Stimulated activated CD4-positive, alpha-beta T cell treated with anti-CD3 and anti-CD28 coated beads, Interleukin-15, amount 100 ng/mL, for 1 hour (primary cell): ENCODE measurements at places on chromosomes 5 and 9.

DNA sequence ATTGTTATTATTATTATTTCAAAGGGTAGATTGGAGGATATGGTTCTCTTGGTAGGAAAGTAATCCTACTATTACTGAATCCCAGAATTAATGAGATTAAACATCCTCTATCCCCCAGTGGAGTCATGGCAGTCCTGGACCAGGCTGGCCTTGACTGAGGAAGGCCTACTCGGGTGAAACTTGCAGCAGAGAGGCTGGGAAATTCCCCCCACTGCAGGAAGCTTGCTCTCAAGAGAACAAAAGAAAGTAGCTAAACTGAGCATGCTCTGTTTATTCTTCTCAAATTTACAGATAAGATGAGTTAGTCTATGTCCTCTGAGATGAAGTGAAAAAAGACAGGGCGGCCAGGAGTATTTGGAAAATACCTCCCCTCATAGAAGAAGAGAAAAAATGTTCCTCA, 233.9 kb upstream of the RPS23 start:
- no peak for DNase-seq

DNA sequence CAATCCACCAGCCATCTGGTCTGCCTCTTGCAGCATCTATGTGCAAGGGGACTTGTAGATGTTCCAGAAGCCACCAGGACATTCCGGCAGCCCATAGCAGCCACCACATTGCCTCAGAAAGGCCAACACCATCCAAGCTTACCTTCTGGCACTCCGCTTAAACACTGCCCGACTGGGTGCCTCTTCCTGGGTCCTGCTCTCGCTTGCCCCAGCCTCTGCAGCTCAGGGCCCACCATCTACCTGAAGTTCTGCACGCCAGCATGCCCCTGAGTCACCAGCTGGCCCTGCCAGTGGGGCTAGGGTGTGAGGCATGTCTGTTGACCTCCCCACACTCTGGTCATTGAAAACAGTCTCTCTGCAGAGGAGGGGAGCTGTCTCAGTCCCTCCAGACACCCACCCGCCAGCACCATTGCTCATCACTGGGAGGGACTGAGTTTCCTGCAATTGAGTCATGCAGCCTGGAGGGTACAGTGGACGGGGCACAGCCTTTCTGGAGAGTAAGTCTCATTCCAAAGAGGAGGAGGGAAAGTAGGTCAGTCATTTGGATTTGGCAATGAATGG, 16.9 kb upstream of the COL5A1 start:
- DNase-seq: no peak

DNA sequence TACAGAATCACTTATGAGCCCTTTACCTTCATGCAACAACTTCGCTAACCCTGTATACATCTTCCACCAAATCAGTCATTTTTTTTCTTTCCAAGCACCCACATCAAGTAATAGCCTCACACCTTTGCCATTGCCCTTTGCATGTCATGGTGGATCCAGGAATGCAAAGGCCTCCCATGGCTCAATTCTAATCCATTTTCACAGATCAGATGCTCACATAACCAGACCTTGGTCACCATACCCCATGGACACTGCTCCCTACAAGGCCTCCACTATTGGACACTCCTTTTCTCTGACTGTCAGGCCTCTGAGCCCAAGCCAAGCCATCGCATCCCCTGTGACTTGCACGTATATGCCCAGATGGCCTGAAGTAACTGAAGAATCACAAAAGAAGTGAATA, 179.5 kb downstream of the RASEF start:
- DNase-seq: no peak

DNA sequence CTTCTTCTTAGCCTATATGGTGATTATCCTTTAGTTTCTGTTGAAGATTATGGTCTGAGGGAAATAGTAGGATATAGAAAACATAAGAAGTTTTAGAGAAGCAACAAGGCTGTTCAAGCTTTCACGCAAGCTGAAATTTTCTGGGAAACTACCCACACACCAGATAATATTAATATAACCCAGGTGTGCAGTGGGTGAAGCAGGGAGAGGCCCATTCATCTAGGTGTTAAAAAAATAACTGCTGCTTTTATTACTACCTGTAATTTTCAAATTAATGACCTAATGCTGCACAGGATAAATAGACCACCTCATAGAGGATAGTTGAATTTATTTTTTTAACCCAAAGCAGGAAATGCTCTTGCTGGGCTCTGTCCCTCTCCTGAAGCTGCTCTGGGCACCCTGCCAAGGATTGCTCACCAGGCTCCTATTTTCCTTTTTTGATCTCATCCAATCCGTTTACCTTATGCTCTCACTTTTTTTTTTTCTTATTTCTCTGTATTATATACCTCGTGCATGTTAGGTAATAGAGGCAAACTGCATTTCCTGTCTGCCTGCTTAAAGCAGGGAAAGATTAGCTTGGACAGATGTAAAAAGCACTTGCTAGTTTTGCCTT, 124.3 kb upstream of the SLC12A2 start:
- DNase-seq: no peak

GRCh38 chr5:8905021-8905420, 640.9 kb downstream of the SEMA5A start:
- no peak for DNase-seq

- DNase-seq: no peak
Observed at GRCh38 chr9:91795598-91796241, 154.3 kb downstream of the ROR2 start.

DNA sequence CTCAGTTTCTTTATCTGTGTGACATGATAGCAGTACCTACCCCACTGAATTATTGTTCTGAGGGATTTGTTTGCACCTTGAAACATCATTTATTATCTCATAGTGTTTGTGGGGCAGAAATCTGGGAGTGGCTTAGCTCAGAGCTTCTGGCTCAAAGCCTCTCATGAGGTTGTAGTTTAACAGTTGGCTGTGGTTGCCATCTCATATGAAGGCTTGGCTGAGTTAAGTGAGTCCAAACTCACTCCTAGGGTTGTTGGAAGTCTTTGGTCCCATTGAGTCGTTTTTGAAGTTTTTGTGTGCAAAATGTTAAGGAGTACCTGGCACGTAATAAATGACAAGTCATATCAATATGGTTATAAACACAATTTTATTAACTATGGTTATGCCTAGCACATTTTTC, 3.6 kb upstream of the JAKMIP2 start:
- no peak for DNase-seq

DNA sequence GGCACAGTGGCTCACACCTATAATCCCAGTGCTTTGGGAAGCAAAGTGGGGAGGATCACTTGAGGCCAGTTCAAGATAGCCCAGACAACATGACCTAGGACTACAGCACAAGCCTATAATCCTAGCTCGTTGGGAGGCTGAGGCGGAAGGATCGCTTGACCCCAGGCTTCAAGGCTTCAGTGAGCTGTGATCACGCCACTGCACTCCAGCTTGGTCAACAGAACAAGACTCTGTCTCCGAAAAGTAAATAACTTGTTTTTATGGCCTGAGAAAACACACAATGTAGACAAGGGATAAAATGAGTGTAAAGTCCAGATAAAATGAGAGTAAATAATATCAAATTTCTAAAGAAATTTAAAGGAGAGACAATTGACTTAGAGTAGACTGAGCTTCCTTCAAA, 26.3 kb downstream of the SHLD3 start:
- DNase-seq: no peak

- DNase-seq: no peak
Observed at GRCh38 chr9:76644171-76644570, 120.1 kb upstream of the PCA3 start.

GRCh38 chr5:146734936-146735577, 143.5 kb downstream of the PPP2R2B start:
- DNase-seq: no peak

DNA sequence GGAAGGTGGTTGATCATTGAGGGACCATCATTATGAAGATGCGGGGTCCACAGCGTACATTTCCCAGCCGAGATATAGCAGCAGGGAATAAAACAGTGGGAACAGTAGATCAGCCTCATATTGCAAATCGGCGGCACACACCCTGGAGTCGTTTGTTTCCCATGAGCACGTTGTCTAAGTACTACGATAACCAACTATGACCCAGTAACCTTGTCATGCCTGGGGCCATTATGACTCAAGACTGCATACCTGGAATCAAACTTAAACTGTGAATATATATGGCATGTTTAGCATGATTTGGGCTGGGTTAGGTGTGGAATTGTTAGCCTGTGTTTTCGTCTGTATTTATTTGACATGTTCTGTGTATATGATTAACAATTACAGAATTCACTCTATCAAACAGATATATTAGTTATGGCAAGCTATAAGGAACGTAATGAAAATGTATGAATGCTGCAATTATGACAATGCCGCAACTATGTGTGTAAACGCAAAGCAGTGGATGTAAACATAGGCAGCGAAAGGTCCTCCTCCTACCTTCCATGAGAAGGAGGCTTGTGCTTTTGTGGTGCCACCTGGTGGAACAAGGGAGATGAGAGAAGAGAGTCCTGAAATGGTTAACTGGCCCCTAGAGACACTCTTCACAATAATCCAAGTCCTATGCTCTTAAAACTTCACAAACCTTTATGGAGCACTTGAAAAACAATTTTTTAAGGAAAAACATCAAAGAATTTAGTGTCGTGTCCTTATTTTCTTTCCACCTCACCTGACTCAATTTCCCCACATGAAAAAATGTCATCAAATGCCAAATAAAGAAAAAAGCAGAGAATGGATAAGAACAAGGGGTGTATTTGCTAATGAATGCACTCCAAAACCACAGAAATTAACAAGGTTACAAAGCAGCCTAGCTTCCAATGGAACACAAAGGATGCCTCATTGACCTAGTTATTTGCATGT, 47.1 kb downstream of the SEMA5A start:
- DNase-seq: no peak

DNA sequence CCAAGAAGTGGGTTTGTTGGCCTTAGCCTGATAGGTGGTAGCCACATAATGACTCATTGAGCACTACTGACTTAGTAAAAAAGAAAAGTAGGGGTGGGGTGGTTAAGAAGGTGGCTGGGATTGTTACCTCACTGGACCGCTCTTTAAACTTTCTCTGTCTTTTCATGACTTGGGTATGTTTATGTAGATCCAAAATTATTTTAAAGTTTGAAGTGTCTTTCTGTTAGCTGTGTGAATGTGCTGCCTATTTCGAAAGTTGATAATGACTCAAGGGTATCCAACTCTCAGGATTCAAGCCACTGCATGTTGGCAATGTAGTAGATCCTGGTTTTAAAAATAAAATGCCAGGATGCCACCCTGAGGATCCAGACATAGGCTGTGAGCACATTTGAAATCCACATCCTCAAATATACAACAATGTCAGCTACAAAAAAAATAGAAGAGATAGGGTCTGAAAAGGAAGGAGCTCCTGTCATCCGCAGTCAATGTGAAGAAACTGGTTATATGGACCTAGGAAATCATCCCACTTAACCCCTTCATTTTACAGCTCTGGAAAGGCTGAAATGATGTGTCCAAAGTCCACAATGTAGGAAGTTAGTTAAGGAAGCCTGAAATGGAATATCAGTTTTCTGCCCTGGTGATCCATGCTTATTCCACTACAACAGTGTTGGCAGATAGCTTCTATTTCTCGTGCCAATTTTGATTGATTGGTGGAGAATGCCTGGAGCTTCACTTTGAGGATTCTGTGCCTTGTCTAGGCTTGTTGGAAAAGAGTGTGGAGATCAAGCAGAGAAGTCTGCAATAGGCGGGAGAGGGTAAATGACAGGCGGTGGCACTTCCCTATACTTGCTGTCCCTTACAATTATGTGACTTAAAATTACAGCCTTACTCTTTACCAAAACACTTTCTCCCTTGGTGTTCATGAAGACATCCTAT, 23.4 kb downstream of the ZNF462 start:
- DNase-seq: no peak

GRCh38 chr5:126236994-126237393, 186.2 kb upstream of the GRAMD2B start:
- DNase-seq: no peak
